Transverse colon (tissue), 4 donors: ENCODE measurements at places on chromosomes 7 and 10. TPM values are rescaled to one million over a fixed set of nuclear protein-coding genes. Genes with fewer than 3 reads are reported as not detected.

The GPR15LG gene
- total RNA-seq, result 197 TPM

The OR2A42 gene
- not detected for total RNA-seq

The EIF4EBP2 gene
- 104 TPM for total RNA-seq

The GPER1 gene
- total RNA-seq, result 2.2 TPM
